ENCODE measurements at places on chromosomes 5 and 9.

DNA sequence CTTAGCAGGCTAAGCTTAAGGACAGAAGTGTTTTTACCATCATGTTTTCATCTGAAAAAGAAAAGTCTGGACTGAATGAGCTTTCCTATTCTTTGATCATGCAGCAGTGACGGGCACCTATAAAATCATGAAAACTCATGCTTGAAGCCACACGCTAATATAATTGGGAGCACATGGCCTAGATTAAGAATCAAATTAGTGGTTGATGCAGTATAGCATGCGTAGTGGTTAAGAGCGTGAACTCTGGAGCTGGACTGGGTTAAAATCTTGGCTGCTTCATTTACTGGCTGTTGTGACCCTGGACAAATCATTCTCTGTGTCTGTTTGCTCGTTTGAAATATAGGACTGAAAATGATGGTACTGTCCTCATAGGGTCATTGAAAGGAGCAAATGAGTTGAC, 49.9 kb upstream of the IL13 start:
- no peak for DNase-seq

GRCh38 chr9:124452326-124452725, 2.1 kb downstream of the ADGRD2 start:
- DNase-seq, result no peak

GRCh38 chr9:116189683-116190082, 36.1 kb downstream of the PAPPA start:
- DNase-seq, result no peak

GRCh38 chr5:171700318-171700912, 85.2 kb upstream of the SMIM23 start:
- peak; percentile 8 for DNase-seq

GRCh38 chr5:27208051-27208450, 169.7 kb upstream of the CDH9 start:
- peak; percentile 23 for DNase-seq

GRCh38 chr9:114958844-114959235, 28.4 kb upstream of the TNFSF8 start:
- no peak for DNase-seq

Measured in fibroblast of skin of right biceps (primary cell).